ENCODE measurements at places on chromosomes 2 and 18.

DNA sequence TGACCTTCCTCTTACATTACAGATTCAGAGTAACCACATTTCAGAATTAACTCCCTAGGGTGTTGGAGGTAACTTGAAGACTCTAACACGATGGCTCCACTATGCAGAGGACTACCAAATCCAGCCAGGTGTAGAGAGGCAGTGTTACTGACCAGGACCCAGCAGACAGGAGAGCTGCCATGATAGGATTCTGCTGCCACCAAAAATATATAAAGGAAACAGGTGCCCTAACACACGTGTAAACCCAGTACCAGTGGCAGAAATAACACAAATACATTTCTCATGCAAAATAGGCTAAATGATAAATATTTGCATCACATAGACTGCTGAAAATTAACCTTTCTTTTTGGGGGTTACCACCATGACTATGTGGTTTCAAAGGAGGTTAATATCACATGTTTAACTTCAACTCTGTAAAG lies 7.0 kb downstream of the ZBTB14 start:
- DNase-seq: no peak

- DNase-seq: no peak
Measured at GRCh38 chr18:34633368-34633767, 76.7 kb upstream of the DTNA start.

- DNase-seq: no peak
Measured at GRCh38 chr18:41119031-41119430, 836.0 kb upstream of the PIK3C3 start.

DNA sequence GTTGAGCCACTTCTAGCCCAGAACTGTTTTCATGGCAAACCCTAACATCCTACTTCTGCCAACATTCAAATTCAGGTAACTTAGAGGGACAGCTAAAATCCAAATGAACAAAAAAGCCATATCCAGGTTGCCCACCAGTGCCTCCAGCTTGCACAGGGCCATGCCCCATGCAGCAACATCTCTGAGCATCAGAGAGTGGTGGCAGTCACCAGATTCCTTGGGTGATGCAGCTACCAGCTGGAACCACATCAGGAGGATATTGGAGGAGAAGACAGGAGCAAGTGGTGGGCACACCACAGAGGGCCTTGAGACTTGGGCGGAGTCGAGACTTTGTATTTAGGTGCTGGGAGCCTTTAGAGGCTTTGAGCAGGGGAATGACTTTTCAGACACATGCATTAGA lies 50.5 kb downstream of the SDC1 start:
- no peak for DNase-seq
